Large intestine (tissue), 12 donors: ENCODE measurements at places on chromosomes 1 and 21. TPM values are rescaled to one million over a fixed set of nuclear protein-coding genes. Genes with fewer than 3 reads are reported as not detected.

Gene DLGAP3
- 0.42 TPM for polyA plus RNA-seq

Gene SPRR2G
- not detected for polyA plus RNA-seq

Gene ALDH4A1
- polyA plus RNA-seq: 3.1 TPM

Gene PTGS2
- polyA plus RNA-seq: 12.3 TPM

Gene KCTD3
- polyA plus RNA-seq: 72.0 TPM

Gene PIK3C2B
- 26.3 TPM for polyA plus RNA-seq

Gene BRWD1
- 32.9 TPM for polyA plus RNA-seq

DNA sequence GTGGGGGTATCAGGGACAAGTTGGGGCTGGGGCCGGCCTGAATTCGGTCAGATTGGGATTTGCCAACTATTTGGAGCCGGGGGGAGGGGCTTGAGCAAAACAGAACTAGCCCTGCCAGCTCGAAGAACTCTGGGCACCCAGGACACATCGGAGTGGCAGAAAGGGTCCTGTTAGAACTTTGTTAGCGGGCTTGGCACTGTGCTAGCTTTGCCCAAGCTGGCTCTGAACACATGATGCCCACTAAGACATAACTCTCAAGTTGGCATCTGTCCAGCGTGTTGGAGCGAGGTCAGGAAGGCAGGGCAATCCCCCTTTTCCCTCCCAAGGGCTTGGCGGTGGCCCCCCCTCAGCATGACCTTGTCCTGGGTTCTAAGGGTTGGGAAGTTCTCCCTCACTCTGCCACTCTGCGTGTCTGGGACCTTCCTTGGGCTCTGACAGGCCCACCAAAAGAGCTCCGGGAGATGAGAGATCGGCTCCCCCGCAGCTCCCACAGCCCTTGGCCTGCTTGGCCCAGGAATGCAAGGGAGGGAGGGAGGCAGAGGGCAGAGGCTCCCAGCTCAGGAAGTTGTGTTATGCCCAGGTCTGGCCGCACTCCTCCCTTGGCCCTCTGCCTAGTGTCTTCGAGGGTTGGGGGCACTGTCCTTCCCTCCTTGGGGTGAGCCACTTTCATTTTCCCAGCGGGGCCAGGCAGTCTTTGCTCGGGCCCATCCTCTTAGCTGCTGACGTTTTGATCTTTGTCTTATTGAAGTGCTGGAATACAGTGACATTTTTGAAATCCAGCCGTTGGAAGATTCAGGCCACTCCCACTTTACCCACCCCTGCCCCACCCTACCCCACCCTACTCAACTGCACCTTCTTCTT lies 1.2 kb downstream of the LMNA start:
- DNase-seq: peak; percentile 77

DNA sequence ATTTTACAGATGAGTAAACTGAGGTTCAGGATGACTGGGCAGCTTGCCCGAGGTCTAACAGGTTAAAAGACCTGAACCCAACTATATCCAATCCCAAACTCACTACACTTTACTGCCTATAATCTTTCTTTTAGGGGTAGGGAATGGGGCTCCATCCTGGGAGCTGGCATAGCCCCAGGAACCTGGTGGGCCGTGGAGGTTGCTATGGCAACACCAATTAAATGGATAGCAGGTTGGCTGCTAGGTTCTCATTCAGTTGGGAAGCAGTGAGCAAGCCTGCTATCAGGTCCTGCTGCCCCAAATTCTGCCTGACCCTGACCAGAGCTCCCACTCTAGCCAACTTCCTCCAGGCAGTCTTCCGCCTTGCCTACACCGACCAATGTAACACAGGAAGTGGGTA lies 40.9 kb downstream of the LRP8 start:
- DNase-seq: no peak

DNA sequence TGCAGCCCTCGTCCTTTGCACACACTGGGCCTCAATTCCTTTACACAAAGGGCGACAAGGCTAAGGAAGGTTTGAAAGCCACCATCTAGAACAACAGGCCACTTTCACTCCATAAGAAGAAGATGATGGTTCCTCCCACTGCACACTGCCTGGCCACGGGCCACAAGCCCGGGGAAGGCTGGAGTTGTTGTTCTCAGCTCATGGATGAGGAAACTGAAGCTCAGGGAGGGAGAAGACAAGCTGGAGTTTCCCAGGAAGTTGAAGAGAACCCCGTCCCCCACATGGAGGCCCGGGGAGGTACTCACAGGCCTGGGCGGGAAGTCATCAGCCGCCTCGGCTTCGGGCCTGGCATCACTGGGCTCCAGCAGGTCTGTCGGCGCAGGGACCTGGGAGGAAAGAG lies 24.6 kb upstream of the DDOST start:
- no peak for DNase-seq

GRCh38 chr1:116990612-116991151 lies 10.9 kb upstream of the CD101 start:
- no peak for DNase-seq

DNA sequence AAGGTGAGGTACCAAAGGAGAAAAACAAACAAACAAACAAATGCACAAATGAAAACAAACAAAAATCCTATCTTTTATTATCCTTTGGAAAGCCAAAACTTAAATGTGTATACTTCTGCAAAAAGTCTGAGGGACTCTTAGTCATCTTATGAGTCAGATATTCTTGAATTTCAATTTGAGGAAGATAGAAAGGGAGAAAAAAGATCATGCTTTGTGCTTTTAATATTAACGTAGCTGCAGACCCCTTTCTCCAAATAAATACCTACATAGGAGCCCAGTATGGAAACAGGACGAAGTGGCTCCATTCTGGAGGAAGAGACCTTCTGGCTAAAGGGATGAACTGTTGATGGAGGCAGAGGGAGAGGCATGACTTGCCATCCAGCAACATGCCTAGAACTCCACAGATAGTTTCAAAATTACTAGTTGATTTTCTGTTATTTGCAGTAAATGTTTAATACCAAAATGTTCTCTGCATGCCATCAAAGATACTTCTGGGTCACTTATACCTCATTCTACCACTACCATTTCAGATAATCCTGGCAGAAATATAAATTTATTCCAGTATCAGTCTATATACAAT lies 25.4 kb downstream of the NUP210L start:
- no peak for DNase-seq

GRCh38 chr1:42825036-42825851 lies 8.0 kb upstream of the SVBP start:
- no peak for DNase-seq

DNA sequence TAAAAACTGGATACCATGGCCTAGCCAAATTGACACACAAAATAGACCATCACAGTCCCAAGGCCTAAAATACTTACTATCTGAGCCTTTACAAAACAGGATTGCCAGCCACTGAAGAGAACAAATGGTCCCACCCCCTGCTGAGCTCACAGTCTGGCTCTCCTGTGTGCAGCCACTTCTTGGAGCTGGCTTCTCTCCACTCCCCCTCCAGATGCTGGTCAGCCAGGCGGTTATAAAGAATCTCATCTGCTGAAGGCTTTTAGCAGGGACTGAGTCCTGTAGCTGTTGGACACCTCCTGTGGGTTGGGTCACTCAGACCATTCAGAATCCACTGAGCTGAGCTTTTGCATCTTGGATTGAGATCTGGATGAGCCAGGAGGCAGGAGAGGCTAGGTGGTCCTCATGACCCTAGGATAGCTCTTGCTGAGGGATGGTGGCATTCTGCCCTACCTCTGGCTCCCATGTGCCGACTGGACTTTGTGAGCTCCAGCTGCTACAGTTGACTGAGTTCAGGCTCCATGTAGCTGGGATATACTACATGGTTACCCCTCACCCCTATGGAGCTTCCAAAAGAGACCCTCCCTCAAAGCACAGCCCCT lies 16.1 kb downstream of the OXCT2 start:
- DNase-seq: no peak

DNA sequence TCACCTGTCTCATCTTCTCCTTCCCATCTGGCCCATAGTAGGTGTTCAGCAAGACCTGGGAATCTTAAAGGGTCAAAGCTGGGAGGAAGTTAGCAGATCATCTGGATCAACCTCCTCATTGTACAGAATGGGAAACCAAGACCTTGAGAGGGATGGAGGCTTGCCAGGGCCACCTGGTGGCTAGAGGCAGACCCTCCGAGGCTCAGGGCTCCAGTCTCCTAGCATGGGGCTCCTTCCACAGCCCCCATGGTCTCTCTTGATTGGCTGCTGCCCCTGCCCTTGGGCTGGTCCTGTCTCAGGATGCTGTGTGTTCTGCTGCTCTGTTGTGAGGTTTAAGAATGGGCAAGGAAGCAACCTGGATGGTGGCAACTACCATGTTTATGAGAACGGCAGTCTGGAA lies 68.7 kb upstream of the CNTN2 start:
- no peak for DNase-seq

GRCh38 chr1:20164694-20165202 lies 21.1 kb upstream of the UBXN10 start:
- no peak for DNase-seq

- peak; percentile 99 for DNase-seq
These were observed at the start of gene PMF1 for GRCh38 chr1:156212833-156213643. Gene PMF1 (plus strand): TSS chr1:156213007. CDS start chr1:156213016, 9 bp downstream.
